Muscle of leg (tissue), 16 donors: ENCODE measurements at places on chromosomes 3 and 15.
A peak's percentile ranks its signal among the peaks of the same experiment; 100 is the strongest.

- peak; percentile 88 for DNase-seq
Measured at GRCh38 chr3:171646357-171647133, 163.7 kb downstream of the PLD1 start.

GRCh38 chr3:11915621-11916424, 69.1 kb upstream of the TAMM41 start:
- no peak for DNase-seq

GRCh38 chr15:87047203-87047965, 967.7 kb downstream of the AGBL1 start:
- DNase-seq, result no peak

DNA sequence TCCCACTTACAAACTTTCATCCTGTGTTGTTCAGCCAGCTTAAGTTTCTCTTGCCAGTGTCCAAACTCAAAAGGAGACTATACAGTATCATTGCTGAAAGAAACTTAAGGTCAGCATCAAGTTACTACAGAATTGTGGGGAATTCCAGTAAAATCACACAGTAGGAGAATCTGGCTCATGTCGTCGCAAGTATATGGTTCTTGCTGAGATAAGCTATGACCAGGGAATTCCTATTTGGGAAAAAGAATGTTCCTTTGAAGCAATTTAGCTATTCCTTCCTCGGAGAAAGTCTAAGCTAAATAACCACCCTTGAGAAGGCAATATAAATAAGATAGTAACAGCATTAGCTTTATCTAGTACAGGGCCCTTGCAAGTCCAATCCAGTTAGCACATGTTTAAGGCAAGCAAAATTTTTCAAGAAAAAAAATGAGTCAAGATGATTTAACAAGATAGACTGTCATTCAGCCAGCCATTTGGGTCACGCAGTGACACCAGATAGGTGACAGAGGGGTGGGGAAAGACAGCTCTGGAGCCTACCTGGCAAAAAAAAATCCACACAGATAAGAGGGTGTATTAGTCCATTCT, 78.2 kb upstream of the THBS1 start:
- peak; percentile 68 for DNase-seq

- no peak for DNase-seq
Measured at GRCh38 chr15:68589783-68590710, 11.3 kb downstream of the CORO2B start.

DNA sequence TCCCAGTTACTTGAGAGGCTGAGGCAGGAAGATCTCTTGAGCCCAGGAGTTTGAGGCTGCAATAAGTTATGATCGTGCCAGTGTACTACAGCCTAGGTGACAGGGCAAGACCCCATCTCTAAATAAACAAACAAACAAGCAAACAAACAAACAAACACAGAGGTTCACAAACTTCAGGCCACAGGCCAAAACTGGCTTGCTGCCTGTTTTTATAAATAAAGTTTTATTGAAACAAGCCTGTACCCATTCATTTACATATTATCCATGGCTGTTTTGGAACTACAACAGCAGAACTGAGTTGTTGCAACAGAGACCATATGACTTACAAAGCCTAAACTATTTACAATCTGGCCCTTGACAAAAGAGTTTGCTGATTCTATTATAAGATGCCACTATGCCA, 6.5 kb downstream of the DYNC1LI1 start:
- no peak for DNase-seq

DNA sequence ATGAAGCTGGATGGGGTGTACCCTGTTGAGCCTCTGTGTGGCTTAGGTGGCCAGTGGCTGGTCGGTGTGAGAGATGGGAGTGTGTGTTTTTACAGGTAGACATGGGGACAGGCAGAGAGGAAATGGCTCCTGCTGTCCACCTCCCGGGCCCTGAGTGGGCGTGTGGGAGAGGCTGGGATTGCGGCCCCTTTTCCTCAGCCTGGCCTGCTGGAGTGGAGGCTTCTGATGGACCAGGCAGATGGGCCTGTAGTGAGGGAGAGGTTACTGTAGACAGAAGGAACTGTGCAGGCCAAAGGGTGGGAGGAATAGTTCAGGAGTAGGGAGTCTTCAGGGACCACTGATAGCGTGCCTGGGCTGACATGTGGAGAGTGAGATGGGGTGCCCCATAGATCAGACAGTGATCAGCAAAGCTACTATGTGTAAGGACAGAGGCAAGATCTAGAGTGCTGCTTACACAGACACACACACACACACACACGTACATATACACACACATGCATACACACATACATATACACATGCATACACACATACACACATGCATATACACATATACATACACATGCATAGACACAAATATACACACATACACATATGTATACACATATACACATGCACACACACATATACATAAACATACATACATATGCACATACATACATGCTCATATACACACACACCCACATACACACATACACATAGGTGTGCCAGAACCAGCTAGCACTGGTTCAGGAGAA, 26.4 kb downstream of the ACAA1 start:
- DNase-seq, result no peak

DNA sequence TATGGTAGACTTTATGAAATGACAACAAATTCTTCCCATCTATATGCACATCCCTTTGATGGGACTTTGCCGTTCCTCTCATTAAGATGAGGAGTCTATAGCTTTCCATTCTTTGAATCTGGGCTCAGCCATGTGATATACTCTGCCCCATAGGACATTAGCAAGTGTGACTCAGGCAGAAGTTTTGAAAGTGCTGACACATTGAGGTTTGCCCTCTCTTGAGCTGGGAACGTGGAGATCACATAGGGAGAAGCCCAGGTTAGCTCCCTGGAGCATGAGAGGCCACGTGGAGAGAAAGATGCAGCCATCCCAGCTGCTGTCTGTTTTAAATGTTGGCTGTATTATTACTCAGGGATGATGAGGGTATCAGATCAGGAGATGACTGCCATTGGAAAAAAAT, 67.7 kb upstream of the OXTR start:
- DNase-seq, result no peak
